ENCODE measurements at places on chromosomes 13 and 19. TPM values are rescaled to one million over a fixed set of nuclear protein-coding genes. Genes with fewer than 3 reads are reported as not detected.

The NHLRC3 gene
- total RNA-seq = 35.9 TPM

The LILRB3 gene
- 26.7 TPM for total RNA-seq

The RASIP1 gene
- 31.2 TPM for total RNA-seq

The LHB gene
- 0.84 TPM for total RNA-seq

DNA sequence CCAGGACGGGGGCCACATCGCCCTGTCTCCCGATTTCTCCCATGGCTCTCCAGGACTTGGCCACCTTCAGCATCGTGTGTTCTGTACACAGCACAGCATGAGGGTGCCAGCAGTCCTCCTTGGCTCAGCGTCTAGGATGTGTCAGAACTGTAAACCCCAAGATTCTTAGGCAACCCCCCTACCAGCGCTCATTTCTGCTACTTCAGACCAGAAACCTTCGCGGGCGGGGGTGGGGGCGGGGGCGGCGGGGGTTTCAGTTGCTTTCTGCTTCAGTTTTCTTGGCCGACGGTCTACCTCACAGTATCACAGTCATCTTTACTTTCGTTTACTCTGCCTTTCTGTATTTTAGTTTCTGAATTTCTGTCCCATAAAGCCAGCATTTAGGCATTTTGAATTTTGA lies 82.4 kb downstream of the GGACT start:
- no peaks in the 10 kb centered on the region for H3K36me3 ChIP-seq
- H3K27me3 ChIP-seq = no peaks in the 10 kb centered on the region
- no peaks in the 10 kb centered on the region for H3K4me1 ChIP-seq
- DNase-seq = no peak
- no peak overlapping the region for H3K27ac ChIP-seq
- no peak overlapping the region for H3K4me3 ChIP-seq

- no peak overlapping the region for H3K4me3 ChIP-seq
- no peaks in the 10 kb centered on the region for H3K4me1 ChIP-seq
- no peak overlapping the region for H3K27ac ChIP-seq
Measured at GRCh38 chr13:32663660-32664059, 77.4 kb downstream of the PDS5B start.

Data from aorta (tissue), 5 donors.